ENCODE measurements at places on chromosomes 7 and 10.

DNA sequence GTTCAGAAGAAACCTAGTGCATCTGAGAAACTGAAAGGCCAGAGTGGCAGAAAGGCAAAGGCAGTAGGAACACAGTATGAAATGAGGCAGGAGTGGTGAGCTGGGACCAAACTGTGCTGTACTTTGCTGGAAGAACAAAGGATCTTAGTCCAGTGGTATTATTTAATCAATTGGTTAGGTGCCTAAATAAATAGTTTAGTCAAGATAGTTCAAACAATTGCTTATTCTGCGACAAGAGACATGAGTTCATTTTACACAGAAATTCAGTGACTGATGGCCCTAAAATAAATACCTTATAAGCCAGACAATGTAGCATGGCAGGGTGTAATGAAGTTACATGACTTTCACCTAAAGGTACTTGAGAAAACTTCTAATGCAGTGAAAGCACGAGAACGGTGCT, 181.8 kb upstream of the LRRN3 start:
- DNase-seq = no peak

GRCh38 chr10:3195726-3196125, 23.1 kb upstream of the PITRM1 start:
- DNase-seq = no peak

DNA sequence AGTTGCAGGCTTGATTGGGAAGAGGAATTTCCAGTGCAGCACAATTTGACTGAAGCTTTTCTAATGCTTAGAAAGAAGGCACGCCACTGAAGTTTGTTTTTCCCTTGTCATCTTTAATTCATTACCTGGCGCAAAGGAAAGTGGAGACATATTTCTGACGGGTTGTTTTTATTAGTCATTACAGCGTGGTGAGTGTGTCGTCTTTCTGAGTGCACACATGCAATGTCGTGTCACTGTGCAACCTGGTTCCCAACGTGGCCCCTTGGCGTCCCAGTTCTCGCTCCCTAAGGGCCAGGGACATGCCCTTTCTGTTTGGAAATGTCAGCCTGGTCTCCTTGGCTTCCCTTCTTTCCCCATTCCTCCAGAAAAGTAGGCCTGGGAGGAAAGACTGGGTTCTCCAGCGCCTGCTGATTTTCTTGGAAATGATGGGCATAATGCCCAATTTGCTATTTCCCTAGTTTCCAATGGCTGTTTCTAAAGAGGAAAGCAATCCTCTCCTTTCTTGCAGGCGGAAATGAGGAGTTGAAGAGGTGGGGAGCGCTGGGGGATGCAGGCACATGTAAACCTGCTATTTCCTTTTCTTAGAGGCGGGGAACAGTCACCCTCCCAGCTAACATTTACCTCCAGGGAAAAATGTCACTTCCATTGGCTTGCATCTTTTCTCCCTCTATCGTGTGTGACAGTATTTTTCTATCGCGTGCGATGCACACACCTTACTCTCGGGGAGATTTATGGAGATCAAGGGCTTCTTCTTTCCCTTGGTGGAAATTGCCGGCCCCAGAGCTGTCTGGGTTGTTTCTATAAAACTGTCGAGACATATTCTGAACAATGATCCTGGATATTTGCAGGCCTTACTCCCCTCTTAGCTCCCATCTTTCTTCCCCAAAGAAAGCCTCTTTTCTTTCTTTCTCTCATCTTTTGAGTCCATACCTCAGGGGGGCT, 249.8 kb downstream of the ARHGAP12 start:
- DNase-seq = no peak

DNA sequence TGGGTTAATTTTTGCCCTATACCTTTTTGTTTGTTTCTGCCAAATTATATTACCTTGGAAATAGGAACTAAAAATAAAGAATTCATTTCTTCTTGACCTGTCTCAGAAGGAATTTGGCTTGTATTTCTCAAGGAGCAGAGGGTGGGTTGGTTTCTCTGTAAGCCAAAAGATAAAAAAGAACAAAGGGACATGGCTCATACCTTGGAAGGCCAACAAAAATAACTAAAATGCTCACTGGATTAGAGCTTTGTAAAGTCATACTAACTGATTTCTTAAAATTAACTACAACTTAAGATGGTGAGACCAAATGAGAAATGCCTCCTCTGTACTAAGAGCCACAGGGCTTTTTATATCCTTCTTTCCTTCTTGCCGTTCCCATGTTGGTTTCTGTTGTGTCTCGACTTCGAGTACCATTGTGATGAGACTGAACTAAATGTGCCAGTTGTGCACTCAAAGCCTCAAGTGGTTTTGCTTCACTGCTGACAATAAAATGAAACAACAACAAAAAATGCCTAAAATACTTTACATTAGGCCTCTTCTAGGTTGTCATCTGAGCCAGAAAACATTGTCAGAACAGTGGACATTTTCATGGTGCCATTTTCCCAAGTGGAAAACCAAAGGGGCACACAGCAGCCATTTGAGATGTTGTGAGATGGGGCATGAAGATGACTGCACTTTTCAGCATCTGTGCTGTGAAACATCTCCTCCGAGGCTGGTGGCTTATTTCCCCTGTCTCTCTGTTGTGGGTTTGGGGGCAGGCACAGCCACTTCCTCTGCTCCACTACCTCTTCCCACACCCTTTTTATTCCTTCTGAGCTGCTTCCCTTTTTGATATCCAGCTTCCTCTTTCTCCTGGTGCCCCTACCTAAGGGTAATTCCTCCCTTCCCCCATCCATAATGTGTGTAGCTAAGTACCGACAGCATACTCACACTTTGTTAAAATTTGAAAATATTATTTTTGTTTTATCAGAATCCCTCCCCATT, 51.8 kb upstream of the AGR3 start:
- peak; percentile 73 for DNase-seq

DNA sequence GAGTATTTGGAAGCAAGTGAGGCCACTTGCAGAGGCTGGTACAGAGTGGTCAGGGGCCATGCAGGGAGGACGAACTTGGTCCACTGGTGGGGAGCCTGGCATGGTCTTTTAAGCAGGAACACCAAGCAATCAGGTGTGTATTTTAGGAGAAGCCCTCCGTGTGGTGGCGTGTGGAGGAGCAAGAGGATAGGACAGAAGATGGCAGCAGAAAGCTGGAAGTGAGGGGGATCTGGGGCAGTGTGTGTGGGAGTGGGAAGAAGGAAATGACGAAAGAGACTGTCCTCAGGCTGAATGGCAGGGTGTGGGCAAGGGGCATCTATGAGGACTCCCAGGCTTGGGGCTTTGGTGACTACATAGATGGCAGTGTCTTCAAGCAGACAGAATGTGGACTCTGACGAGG, 51.2 kb downstream of the TEX36 start:
- no peak for DNase-seq

DNA sequence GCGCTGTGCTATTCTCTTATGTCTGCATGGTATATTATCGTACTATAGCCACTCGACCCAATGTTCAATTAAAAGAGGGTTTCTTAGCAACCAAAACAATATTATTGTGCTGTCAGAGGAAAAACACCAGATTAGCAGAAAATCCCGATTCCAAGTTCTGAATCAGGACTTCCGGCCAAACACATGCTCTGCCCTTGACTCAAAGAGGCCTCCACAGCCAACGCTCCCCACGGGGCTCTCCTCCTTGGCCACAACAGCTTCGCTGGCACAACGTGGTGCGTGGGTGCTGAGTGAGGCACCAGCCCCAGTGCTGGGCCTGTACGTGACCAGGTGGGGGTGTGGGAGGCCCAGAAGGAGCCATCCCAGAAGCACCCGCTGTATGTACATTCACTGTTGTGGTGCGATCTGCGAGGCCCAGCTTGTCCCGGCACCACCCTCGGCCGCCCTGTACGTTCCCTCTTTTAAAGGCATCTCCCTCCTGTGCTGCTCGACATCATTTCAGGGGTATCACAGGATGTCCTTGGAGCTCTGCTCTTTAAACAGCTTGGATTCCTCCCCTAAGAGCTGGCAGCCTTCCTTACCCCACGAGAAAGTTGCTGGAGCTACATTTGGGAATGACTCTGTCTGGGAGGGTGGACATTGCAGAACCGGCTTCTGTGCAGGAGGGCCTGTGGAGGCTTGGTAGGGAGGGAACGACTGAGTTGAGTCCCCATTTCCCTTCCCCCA, 736.2 kb downstream of the PARD3 start:
- DNase-seq = no peak

DNA sequence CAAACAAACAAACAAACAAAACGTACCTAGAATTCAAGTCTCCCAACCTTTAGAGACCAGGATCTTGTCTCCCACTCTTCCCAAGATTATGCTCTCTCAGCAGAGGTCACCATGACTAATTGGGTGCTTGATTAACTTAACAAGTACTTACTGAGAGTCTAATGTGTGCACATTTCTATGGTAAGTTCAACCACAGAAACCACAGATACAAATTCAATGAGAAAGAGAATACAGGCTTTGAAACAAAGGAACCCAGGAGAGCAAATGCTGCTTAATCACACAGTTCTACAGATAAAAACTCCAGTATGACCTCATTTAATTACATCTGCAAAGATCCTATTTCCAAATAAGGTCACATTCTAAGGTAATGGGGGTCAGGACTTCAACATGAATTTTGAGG, 142.8 kb downstream of the DNAJC1 start:
- no peak for DNase-seq

- no peak for DNase-seq
These were observed 87.9 kb upstream of the GTF2I start for GRCh38 chr7:74569501-74570075.

- DNase-seq = no peak
These were observed 12.1 kb upstream of the ZNF107 start for GRCh38 chr7:64653721-64654401.

DNA sequence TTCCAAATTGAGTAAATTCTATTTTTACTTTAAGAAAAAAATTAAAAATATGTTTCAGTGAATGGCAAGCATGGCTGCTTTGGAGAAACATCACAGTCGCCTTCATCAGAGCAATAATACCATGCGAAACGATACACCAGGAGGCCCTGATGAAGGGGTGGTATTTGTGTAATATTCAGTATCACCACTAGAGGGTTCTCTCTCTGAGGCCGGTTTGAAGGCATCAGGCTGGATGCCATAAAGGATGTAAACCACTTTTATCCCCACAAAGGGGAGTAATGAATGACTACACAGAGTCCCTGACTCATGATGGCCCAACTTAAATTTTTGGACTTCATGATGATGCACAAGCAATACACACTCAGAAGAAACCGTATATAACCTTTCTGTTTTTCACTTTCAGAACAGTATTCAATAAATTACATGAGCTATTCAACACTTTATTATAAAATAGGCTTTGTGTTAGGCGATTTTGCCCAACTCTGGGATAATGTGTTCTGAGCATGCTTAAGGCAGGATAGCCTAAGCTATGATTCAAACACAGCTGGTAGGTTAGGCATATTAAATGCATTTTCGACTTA, 95.5 kb downstream of the PPP1R17 start:
- DNase-seq = peak; percentile 84

DNA sequence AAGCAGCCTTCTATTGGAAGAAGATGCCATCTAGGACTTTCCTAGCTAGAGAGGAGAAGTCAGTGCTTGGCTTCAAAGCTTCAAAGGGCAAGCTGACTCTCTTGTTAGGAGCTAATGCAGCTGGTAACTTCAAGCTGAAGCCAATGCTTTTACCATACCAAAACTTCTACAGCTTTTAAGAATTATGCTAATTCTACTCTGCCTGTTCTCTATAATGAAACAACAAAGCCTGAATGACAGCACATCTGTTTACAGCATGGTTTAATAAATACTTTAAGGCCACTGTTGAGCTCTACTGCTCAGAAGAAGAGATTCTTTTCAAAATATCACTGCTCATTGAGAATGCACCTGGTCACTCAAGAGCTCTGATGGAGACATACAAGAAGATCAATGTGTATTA, 951.9 kb upstream of the LRRN3 start:
- no peak for DNase-seq

GRCh38 chr10:35416619-35417312, 80.5 kb downstream of the CCNY start:
- no peak for DNase-seq

GRCh38 chr10:70913191-70913892, 25.0 kb upstream of the PCBD1 start:
- no peak for DNase-seq

GRCh38 chr10:31288001-31288400, 31.0 kb upstream of the ZEB1 start:
- no peak for DNase-seq

DNA sequence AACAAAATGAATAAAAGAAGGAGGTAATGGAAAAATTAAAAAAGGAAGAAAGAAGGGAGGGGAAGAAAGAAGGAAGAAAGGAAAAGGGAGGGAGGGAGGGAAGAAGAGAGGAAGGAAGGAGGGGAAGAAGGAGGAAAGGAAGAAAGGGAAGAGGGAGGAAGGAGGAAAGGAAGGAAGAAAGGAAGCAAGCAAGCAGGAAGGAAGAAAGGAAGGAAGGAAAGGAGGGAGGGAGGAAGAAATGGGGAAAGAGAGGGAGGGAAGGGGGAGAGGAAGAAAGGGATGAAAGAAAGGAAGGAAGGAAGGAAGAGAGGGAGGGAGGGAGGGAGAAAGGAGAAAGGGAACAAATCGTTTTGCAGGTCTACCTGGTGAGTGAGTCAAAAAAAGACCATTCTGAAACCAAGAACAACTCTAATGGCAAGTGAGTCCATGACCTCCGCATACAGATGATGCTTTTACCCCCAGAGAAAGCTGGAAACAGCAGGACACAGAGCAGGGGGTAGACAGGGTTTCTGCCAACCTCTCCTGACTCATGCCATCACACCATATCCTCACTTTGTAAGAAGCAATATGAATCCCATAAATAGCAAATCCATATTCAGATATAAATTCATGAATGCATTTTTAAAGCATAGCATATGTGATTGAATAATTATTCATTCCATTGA, 1112.9 kb upstream of the AUTS2 start:
- DNase-seq = no peak

DNA sequence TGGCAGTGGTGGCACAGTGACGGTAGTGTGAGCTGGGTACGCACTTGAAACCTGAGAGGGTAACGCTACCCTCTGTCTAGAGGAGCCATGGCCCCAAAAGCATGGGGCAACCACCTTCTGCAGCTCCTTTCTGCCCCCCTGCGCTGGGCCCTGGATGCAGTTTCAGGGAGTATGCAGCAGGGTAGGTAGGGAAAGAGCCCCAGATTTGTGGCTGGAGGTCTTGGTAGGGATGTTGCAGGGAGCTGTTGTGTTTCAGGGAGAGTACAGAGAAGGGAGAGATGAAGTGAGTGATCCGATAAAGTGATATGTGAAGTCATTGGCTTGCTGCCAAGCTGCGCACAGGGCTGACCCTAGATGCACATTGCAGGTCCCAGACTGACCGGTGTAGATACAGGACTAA, 2.7 kb upstream of the PGAM2 start:
- no peak for DNase-seq

DNA sequence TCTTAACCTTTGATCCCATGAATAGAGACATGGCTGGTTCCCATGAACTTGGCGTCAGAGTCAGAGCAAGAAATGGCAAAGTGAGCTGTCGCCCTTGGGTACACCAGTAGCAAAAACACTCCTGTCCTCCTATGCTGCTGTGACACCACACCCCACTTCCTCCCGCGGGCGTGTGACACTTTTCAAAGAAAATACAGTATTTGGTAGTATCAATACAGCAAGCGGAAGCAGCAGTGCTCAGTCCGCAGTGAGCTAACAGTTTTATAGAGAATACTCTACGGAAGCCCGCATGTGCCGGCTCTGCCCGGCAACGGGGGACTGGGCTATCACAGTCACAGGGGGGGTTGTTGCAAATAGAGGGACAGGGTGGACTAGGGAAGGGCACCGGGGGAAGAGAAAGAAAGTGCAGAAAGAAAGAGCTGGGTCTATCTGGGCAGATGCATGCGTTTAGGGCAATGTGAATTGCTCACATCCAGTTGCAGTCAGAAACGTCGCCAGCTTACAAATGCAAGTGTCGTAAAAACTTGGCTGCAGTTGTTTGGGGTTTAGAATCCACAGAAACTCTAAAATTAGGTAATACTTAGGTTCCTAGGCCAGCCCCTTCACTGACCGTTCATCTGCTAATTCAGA, 49.8 kb downstream of the PRKCQ start:
- no peak for DNase-seq

GRCh38 chr7:116702046-116702785, 30.2 kb downstream of the MET start:
- DNase-seq = no peak
